ENCODE measurements at places on chromosomes 16 and 17.

- DNase-seq = no peak
These were observed 127.9 kb downstream of the RBFOX3 start for GRCh38 chr17:79482727-79483521.

GRCh38 chr16:78034530-78034929 is 12.2 kb downstream of the CLEC3A start:
- DNase-seq = no peak

- no peak for DNase-seq
These were observed 127.3 kb downstream of the PRKCA start for GRCh38 chr17:66429680-66430079.

- no peak for DNase-seq
These were observed 494.8 kb upstream of the TOM1L1 start for GRCh38 chr17:54405826-54406225.

GRCh38 chr16:8320131-8320530 is 270.2 kb downstream of the TMEM114 start:
- no peak for DNase-seq

DNA sequence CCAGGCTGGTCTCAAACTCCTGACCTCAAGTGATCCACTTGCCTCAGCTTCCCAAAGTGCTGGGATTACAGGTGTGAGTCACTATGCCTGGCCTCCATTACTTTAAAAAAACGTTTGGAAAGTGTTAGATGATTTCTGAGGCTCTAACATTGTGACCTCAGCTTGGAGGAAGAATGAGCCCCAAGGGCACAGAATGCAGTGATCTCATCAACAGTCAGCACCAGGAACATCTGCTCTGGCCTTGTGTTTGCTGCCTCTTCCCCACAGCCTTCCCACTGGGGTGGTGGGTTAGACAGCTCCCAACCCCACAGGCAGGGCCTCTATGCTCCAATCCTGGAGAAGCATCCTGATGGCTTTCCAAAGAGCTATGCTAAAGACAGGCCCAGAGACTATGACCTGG is 37.7 kb upstream of the SREBF1 start:
- DNase-seq = no peak

DNA sequence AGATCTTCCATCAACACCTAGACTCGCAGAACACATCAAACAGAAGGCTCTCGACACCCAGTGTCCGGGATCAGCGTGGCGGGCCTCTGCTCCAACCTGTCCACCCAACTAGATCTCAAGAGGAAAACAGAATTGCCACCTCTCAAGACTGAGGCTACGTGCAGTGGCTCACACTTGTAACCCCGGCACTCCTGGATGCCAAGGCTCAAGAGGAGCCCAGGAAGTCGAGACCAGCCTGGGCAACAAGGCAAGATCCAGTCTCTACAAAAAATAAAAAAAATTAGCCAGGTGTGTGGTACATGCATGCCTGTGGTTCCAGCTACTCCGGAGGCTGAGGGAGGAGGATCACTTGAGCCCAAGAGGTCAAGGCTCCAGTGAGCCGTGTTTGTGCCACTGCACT is 132.6 kb downstream of the ZFHX3 start:
- no peak for DNase-seq

DNA sequence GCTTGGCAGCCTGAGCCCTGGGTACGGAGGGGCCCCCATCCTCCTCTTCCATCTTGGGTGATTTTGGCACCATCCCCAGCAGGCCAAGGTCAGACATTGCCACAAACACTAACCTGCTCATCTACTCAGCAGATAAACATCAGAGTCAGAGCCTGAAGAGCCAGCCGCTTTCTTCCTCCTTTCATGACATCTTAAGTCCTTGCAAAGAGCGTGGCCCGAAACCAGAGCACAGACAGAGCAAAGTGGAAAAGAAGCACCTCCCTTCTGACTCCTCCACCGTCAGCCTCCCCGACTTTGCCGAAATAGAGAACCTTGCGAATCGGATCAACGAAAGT is 60.4 kb upstream of the RPH3AL start:
- no peak for DNase-seq

- DNase-seq = no peak
These were observed 342.2 kb upstream of the TNRC6C start for GRCh38 chr17:77616254-77616731.

- no peak for DNase-seq
These were observed 9.9 kb downstream of the OSBPL7 start for GRCh38 chr17:47811709-47812108.

- no peak for DNase-seq
These were observed 259.0 kb downstream of the IRX3 start for GRCh38 chr16:54027558-54027957.

DNA sequence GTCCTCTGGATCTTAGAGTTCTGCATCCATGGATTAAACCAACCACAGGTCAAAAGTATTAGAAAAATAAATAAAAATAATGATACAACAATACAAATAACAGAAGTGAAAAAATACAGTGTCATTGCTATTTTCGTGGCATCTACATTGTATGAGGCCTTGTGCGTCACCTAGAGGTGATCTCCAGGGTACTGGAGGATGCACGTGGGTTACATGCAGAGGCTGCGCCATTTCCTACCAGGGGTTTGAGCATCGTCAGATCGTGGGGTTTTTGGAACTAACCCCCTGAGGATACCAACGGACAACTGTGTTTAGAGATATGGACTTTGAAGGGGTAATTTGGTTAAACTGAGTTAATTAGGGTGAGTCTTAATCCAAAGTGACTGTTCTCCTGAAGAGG is 224.7 kb downstream of the ENGASE start:
- no peak for DNase-seq

GRCh38 chr17:57735707-57736106 is 9.4 kb downstream of the CCDC182 start:
- DNase-seq = no peak

- DNase-seq = no peak
These were observed 501.2 kb downstream of the SHISA9 start for GRCh38 chr16:13402601-13403000.

GRCh38 chr17:565521-565920 is 149.1 kb downstream of the VPS53 start:
- no peak for DNase-seq

DNA sequence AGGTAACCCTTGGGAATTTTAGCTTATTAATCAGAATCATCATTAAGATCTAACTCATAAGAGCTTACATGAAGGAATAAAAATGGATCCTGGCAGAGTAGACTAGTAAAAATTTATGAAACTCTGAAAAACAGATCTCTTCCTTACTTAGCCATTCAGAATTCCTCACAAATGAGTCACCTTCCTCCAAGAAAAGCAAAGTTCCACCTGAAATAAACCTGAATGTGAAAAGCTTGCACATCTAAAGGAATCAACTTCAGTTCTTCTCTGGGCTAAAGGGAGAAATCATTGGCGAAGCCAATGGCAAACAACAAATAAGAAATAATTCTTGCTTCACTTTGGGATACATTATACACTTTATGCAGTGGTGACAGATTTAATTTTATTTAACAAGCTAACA is 22.7 kb downstream of the MYO1D start:
- no peak for DNase-seq

GRCh38 chr17:67270416-67270815 is 25.4 kb upstream of the HELZ start:
- no peak for DNase-seq

DNA sequence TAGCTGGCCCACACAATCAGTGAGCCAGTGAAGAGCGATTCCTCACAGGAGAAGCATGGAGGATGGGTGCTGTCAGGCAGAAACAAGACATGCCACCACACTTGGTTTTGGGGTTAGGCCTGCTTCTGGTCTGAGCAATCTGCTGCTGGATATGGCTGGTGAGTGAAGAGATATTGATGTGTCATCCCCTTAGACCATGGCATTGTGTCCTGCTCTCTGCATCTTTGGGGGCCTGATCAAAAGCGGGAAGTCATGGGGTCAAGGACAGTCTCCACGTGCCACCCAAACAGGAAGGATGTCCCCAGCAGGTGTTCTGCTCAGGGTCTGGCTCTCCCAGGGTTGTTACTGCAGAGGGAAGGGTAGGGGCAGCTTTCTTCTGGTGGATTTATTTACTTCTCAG is 140.7 kb downstream of the PRKCB start:
- DNase-seq = no peak

- DNase-seq = no peak
These were observed 55.7 kb downstream of the SCNN1B start for GRCh38 chr16:23357761-23358290.

GRCh38 chr16:970386-970765 is 408 bp downstream of the LMF1 start:
- DNase-seq = no peak

GRCh38 chr17:46915596-46915995 is 7.4 kb upstream of the GOSR2 start:
- no peak for DNase-seq

- DNase-seq = no peak
These were observed 9.5 kb upstream of the B4GALNT2 start for GRCh38 chr17:49123061-49123460.

DNA sequence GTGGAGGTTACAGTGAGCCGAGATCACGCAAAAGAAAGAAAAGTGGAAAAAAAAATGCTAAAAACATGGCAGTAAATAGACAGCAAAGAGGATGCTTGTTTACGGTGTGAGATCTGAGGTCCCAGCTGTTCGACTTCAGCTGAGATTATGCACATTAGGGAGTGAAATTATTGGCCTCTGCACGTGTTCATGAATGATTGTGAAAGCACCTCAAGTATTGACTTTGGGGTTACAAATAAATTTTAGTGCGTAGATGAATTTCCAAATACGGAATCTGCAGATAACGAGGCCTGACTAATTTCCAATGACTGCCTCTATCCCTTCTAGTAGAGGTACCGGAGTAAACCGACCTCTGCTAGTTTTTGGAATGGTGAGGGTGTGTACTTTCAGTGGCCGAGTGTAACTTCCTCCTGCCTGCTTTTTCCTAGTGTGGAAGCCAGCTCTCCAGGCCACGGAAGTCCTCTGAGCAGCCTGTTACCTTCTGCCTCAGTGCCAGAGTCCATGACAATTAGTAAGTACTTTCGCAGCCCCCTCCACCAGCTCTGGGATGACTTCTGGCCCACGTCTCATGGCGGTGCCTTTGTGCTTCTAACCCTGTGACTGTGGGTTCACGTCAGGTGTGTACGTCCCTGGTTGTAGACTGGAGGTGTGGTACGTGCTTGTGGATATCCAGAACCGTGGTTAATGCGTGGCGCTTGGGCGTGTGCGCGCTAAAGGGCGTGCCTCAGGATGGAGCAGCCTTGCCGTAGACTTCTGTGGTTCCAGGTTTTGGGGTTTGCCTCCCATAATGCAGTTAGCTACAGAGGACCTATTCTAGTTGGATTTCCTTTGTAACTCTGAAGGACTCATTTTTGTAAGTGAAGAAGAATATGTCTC is 102.1 kb downstream of the SNX29 start:
- DNase-seq = no peak

- no peak for DNase-seq
These were observed 5.7 kb downstream of the FN3K start for GRCh38 chr17:82740906-82741759.

Measured in stimulated activated CD8-positive, alpha-beta memory T cell treated with anti-CD3 and anti-CD28 coated beads, Interleukin-15, amount 100 ng/mL, for 48 hours (primary cell).